ENCODE measurements at places on chromosomes 13 and 19.

DNA sequence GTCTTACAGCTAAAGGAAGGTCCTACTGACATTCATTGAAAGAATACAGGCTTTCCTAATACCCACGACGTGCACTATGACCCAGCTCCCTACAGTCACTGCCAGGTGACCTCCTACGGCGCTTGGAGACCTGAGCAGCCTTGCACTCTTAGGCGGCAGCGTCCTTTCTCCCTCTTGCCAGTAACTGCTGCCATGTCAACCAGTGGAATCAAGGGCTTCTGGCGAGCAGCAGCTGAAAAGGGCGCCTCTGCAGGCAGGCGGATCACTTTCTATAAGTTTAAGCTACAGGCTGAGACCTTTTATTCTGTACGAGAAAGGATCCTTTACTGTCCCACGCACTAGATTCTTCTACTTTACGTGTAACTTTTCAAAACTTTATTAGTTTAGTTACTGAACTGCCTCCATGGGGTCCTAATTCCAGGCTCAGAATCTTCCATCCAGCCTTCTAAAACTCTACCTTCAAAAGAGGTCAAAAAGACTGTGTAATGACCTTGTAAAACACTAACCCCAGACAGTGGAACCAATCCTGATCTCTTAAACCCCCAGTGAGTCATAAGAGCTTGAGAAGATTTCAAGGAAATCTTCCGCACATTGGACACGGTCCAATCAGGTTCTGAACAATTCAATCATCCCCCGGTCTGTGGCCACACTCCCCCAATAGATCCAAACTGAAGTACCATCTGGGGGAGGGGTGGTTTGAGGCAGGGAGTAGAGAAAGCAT, 1.9 kb downstream of the KCTD12 start:
- DNase-seq, result peak; percentile 18

DNA sequence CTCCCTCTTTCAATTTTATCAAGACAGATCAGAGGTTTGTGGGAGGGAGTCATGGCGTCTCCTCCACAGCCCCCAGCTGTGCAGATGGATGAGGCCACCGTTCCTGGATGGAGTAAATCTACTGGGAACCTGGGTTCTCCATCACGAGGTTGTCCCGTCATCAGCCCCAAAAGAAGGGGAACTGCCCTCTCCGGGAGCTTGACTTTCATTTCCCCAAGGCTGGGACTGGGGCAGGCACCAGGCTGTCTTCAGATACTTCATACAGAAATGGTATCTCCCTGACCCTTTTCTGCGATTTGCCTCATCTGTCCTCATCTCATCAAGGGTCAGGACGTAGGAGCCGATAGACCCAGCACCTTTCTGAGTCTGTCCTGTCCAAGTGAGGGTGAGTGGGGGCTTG, 9.8 kb downstream of the LILRB2 start:
- peak; percentile 68 for DNase-seq

GRCh38 chr13:20491926-20492435, 33.7 kb downstream of the CRYL1 start:
- DNase-seq, result no peak

- DNase-seq, result no peak
Observed at GRCh38 chr13:46665633-46666482, 112.9 kb downstream of the LRCH1 start.

GRCh38 chr13:22012686-22013085, 341.8 kb downstream of the FGF9 start:
- no peak for DNase-seq

GRCh38 chr13:46992383-46992952, 95.6 kb upstream of the HTR2A start:
- DNase-seq, result no peak

DNA sequence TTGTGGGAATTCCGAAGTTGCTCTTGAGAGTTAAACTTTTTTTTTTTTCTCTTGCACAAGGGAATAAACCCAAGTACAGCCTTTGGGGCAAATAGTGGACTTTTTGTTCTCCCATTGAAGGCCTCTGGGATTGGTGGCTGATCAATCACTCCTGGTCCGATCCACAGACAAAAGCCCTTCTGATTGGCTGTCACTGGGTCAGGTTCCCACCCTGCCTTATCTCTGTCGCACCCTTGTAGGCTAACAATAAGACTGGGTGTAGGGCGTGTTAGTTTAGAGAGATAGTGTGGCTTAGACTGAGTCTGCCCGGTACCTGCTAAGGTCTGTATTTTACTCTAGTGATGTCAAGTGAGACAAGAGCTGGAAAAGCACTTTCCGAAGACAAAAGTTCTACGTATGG, 380.8 kb downstream of the NDFIP2 start:
- no peak for DNase-seq

GRCh38 chr13:44747179-44747578, 171.0 kb upstream of the TSC22D1 start:
- DNase-seq, result no peak

- no peak for DNase-seq
Observed at GRCh38 chr19:19742773-19743172, 9.9 kb upstream of the ZNF14 start.

GRCh38 chr13:109547942-109548341, 238.4 kb downstream of the IRS2 start:
- DNase-seq, result no peak

DNA sequence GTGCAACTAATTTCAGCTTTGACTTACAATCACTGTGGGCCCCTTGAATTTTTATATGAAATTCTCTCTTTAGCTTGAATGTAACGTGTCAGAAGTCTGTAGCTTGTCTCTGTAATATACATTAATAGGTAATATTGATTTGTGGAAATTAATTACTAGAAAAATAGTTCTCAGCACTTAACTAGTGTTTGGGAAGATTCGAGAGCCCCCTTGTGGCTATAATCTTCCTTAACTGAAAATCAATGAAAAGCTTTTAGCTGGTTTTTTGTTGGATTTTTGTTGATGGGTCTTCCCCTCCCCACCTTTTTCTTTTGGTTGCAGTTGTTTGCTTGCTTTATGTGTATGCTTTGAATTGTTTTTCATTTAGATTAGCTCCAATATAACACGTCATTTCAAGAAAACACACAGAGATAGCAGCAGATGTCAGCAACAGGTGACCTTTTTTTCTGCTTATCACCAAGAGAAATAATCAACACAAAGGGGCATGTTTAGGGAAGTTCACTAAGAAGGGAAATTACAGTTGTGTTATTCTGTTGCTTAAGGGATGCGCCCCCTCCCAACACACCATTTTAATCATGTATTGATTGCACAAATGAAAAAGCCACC, 176.8 kb downstream of the OXGR1 start:
- no peak for DNase-seq

DNA sequence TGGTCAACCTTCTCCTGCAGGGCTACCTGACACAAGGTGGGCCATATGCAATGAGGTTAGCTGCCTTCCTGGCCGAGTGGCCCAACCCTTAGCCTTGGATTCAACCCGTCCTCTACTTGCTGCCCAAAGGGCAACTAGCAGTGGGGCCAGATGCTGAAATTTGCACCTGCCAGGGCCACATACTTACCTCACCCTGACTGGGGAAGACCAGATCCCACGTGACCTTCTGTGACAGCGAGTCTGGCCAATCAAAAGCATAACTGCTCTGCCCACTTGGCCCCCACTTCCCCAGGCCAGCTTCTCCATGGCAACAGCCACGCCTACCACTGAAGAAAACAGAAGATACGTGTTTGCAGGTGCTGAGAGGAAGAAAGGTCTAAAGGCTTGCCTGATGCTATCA, 10.9 kb downstream of the PEG3 start:
- no peak for DNase-seq

- no peak for DNase-seq
Observed at GRCh38 chr13:29887686-29888085, 37.3 kb upstream of the UBL3 start.

DNA sequence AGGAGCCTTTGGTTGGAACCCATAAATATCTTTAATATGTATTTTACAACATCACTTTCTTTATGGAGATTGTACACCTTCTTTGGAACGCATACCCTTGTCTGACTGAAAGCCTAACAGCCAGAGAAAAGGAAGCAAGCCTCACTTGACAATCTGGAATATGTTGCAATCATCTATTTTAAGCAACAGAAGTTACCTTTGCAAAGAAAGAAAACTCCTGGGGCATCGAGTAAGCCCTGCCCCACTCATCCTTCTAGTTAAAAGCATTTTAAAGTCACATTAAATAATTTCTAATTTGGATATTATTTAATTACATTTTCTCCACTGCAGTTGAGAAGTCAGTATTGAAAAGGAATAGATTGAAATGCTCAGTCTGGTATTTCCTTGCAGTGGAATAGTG, 542.7 kb downstream of the MYO16 start:
- no peak for DNase-seq

- no peak for DNase-seq
Observed at GRCh38 chr13:86174622-86175021, 375.4 kb upstream of the SLITRK6 start.

GRCh38 chr13:35903075-35903474, 228.1 kb downstream of the DCLK1 start:
- DNase-seq, result no peak

- no peak for DNase-seq
Observed at GRCh38 chr13:91510058-91510457, 111.6 kb downstream of the GPC5 start.

DNA sequence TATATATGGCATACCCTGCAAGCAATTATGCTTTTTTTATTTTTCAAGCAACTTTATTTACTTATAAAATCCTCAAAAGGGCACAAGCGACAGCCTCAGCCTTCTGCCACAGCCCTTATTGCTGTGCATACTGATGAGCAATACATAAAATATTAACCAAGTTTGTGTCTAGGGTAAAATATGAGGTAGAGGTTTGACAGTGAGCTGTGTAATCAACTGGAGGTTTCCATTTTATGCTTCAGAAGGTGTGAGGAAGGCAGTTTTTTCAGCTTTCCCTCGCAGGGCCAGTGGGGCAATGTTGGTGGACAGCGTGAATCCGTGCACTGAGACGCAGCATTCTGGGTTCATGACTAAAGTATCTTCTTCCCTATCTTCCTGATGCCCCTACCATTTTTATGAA, 310.4 kb downstream of the IRS2 start:
- no peak for DNase-seq

DNA sequence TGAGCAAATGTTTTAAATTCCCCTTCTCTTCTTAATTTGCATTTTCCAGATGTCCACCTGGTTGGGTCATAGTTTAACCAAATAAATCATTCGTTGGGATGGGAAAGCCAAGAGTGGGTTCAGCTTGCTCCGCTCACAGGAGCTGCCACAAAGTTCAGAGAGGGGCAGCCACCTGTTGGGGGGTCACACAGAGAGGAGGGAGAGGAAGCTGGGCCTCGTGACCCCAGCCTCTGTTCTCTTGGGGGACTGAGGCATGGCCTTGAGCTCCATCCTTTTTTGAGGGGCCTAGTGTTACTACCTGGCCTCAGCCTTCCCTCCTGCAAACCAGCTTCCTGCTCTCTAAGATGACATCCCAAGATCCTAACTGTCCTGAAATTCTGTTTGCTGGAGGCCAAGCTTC, 2.5 kb downstream of the MEF2B start:
- no peak for DNase-seq

GRCh38 chr13:74000876-74001275, 133.3 kb downstream of the KLF12 start:
- DNase-seq, result no peak

DNA sequence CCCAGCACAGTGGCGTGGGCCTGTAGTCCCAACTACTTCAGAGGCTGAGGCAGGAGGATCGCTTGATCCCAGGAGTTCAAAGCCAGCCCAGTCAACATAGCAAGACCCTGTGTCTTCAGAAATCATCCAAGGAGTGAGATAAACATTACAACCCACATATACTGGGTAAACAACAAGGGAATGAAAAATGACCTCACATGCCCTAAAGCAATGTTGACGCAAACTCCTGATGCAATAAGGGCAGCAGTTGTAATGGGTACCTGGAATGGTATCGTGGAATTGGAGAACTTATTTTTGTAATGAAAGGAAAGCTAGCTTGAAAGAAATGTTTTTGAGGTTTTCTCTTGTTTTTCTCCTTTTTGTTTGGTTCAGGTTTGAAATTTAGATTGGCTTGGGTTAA, 24.5 kb upstream of the LGALS16 start:
- no peak for DNase-seq

- no peak for DNase-seq
Observed at GRCh38 chr19:32196690-32197420, 148.6 kb upstream of the ZNF507 start.

DNA sequence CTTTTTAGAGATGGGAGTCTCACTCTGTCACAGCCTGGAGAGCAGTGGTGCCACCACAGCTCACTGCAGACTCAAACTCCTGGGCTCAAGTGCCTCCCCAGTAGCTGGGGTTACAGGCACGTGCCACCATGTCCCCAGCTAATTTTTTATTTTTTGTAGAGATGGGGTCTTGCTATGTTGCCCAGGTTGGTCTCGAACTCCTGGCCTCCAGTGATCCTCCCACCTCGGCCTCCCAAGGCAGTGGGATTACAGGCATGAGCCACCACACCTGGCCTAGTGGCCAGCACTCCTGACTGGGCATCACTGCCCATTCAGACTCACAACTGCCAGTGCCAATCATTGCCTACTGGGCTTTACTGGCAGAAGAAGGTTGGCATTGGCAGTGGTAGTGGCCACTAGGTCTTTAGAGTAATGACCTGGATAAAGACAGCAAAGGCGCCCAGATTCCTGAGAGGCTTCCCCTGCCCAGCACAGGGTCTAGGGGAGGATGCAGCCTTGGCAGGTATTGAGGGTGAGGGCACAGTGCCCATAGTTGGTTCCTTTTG, 26.8 kb upstream of the SLC7A10 start:
- DNase-seq, result no peak

DNA sequence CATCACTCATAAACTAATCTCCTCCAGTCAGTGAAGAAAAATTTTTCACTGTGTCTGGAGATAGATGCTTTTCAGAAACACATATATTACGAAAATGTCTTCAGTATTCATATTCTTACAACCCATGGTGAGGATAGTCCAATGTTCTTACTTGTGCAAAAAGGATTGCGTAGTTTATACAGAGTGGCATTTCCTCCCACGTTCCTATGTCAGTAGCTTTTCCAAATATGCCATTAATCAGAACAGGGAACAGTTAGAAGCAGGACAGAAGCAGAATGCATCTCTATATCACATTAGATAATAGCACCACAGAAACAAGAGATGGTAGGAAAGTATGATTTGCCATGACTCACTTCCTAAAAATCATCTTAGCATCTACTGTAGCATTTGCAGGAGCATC, 282.9 kb downstream of the SLITRK5 start:
- no peak for DNase-seq

DNA sequence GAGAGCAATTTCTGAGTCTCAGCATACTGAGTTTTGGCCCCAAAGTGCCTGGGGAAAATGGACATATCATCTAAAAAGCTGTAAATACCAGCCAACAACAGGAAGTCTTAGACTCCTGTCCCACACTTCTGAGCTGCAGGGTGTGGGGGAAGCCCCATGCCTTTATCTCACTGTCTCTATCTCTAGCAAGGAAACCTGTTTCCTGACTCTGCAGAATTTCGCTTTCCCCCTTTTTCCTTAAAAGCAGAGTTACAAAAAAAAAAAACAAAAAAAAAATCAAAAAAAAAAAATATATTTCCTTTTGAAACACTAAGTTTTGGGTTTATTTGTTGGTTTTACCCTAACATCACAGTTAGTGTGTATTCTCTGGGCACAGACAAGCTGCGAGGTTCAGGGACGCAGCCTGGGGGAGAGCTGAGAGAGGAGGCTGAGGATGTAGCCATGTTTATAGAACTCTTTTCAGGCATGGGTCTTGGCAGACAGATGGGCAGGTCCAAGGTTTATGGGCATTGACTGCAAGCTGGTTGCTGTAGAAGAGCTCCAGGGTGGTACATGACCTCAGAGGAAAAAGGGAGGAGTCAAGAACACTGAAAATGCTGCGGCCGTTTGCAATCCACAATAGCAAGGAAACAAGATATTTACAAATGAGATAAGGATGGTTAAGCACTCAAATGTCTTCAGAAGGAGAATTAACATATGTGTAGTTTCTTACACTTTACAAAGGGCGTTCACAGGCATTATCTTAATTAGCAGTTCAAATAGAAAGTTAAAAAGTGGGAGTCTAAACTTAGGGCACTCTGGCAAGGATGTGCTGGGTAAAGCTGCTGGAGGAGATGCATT, 4.9 kb downstream of the MBNL2 start:
- peak; percentile 71 for DNase-seq
